Thyroid gland (tissue), 4 donors: ENCODE measurements at places on chromosomes 5 and 9. TPM values are rescaled to one million over a fixed set of nuclear protein-coding genes. Genes with fewer than 3 reads are reported as not detected.

- DNase-seq, result no peak
Observed at GRCh38 chr5:111784491-111785181, 27.6 kb upstream of the NREP start.

ALDH7A1 gene
- total RNA-seq, result 57.3 TPM

GRCh38 chr9:121627427-121627826 is 24.0 kb upstream of the DAB2IP start:
- no peak for DNase-seq

DNA sequence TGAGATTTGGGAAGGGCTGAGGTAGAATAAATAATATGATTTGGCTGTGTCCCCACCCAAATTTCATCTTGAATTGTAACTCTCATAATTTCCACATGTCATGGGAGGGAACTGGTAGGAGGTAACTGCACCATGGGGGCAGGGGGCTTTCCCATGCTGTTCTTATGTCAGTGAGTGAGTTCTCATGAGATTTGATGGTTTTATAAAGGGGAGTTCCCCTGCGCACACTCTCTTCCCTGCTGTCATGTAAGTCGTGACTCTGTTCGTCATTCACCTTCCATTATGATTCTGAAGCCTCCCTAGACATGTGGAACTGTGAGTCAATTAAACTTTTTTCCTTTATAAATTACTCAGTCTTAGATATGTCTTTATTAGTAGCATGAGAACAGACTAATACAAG is 115.5 kb upstream of the STARD4 start:
- no peak for DNase-seq

GABRB2 gene
- total RNA-seq, result 0.11 TPM

ACSL6 gene
- total RNA-seq, result 1.4 TPM

ANXA2R gene
- total RNA-seq, result 3.1 TPM

DNA sequence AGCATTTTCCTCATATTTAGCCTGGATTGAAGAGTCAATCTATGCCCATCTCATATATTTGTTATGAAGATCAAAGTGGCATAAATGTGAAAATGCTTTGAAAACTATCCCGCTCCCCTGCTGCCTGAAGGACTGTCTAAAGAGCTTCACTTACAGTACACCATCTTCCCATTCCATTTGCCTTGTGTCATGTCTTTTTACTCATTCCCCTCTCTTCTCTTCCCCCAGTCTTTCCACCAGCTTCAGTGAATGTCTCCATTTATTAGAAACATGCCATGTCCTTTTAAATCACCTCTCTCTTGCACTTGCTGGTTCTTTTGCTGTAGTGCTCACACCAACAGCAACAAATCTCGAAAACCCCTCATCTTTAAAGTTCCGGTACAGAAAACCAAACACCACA is 192.7 kb upstream of the SGCD start:
- DNase-seq, result no peak

GRCh38 chr9:83430681-83431080 is 107.5 kb downstream of the FRMD3 start:
- peak; percentile 56 for DNase-seq

SLC22A5 gene
- total RNA-seq, result 28.3 TPM

GRCh38 chr5:87136096-87136495 is 131.6 kb upstream of the RASA1 start:
- DNase-seq, result peak; percentile 68

GRCh38 chr9:83034587-83034986 is 28.4 kb downstream of the RASEF start:
- DNase-seq, result no peak

CAMK2A gene
- not detected for total RNA-seq

GRCh38 chr9:99002706-99003105 is 59.0 kb downstream of the COL15A1 start:
- no peak for DNase-seq

ATP10B gene
- 0.15 TPM for total RNA-seq

RGS7BP gene
- 3.1 TPM for total RNA-seq

DNA sequence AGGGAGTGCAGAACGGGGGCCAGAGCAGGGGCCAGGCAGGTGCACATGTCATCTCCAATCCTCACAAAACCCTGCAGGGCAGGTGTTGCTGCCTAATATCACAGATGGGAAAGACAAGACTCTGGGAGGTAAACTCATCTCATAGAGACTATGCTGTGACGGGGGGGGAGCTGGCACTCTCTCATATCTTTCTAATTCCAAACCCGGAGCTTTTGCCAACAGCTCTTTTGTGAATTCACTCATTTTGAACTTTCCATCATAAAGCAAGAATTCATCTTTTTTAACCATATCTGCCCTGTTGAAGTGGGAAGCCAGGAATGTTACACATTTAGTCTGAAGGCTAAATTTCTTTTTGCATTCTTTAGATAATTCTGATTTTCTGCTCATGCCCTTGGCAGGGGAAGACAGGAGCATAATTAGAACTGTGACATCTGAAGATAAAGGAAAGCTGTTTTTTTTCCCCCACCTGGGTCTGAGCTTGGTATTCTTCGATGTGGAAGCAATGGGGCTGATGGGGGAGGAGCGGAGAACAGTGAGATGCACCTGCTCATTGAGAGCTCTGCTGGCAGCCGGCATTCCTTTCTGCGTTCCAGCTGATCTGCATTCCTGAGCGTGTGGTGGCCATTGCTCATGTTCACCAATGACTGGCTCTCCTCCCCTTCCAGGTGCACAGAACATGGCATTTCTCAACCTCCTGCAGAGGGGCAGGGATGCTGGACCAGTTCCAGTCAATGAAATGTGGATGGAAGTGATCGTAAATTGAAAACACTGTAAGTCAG is 159.2 kb downstream of the NSG2 start:
- peak; percentile 52 for DNase-seq

- no peak for DNase-seq
Observed at GRCh38 chr9:4130166-4130565, 169.7 kb downstream of the GLIS3 start.

DNA sequence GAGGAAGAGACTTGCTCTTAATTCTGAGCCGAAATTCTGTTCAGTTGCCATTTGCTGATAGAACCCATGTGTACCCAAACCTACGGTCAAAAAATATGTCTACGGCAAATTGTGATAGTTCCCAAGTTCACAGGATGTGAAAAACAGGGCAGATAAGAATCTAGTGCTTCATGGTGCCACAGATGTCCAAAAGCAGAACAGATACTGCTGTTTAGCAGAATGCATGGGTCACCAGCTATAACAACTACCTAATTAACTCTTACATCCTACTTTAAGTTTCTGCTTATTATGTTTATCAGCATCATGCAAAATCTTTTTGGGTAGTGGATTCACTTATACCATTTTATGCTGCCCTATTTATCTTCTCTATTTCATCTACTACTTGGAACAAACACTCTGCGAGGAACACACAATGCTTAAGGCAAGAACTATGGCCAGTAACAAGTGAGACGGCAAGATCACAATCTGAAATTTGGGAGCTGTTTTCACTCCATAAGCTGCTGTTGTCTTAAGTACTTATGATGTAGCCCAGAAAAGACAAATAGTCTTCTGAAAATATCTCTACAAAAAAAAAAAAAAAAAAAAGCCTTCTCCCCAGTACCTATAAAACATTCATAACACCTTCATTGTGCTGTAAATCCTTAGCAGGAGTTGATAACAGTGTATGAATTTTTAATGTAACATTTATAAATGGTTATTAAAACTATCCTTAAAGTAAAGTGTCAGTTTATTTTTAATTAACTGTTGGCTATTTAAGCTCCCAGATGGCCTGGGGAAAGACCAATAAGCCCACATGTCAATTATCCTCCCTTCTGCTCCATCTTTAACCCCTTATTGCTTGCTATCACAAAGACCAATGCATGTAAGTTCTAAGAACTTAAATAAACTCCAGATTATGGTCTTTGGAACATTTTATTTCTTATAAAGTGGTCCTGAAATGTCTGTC is 232.3 kb downstream of the TLR4 start:
- no peak for DNase-seq

DOK3 gene
- total RNA-seq, result 5.0 TPM

MEIKIN gene
- not detected for total RNA-seq

DNA sequence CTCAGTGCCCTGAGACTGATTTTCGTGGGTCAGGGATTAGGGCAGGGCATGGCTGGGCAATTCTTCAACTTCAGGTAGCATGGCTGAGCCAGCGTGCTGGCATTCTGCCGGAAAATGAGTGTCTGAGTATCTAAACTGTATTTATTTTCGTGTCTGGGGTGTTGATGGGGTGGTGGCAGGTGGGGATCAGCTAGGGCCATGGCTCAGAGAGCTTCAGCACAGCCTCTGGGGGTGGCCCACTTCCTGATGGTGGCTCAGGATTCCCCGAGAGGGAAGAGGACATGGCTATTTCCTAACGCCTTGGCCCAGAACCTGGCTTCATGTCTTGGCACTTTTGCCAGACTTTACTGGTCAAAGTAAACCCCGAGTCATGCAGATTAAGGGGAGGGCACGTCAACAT is 260.5 kb downstream of the GADD45G start:
- no peak for DNase-seq

- no peak for DNase-seq
Observed at GRCh38 chr9:73093740-73094379, 57.8 kb upstream of the ANXA1 start.

DNA sequence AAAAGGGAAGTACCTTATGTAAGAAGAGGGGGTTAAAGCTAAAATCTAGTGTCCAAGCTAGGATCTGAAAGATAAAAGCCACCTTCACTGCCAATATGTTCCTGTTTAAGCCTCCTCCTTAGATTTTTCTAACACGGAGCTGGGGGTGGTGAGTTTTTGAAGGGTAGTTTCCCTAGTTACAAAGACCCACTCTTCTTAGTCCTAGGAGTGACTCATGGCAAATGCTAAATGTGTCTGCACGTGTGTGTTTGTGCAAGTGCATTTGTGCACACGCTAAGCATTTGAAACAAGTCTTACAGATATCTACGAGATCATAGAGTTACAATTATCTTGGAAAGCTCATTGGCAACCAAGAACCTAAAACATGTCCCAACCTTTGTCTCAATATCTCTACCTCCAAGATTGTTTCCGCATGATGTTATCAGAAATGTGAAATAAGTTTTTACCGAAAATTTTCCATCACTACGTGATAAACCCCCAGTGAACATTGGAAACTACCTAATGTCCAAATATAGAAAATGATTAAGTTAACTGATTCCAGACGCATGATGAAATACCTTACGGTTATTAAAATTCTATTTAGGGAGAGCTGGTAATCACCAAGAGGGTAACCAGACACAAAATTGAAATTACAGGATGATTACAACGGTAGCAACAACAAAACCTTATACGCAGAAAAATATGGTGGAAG is 78.0 kb upstream of the HRH2 start:
- no peak for DNase-seq

PAPPA gene
- 3.4 TPM for total RNA-seq

CD274 gene
- total RNA-seq, result 6.5 TPM

- peak; percentile 20 for DNase-seq
Observed at GRCh38 chr5:150542933-150543445, 35.1 kb downstream of the NDST1 start.

GRCh38 chr5:109354761-109355160 is 55.0 kb downstream of the PJA2 start:
- no peak for DNase-seq

IRX2 gene
- 2.5 TPM for total RNA-seq

DNA sequence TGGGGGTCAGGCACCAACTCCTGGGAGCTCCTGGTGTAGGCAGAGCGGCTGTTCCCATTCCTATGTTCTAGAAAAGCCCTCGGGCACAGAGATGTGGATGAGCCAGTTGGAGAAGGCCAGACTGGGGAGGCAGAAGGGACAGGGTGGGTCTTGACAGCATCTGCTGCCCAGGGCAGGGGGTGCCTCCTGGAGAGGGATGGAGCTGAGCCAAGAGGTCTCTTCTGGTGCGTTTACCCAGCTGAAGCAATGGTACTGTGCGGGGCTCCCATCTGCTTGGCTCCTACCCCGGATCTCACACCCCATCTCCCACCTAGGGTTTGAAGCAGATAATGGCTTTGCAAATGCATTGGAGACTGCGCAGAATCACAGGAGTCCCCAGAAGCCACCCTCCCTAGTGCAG is 41.3 kb downstream of the SHB start:
- DNase-seq, result no peak

IL13 gene
- total RNA-seq, result not detected

DNA sequence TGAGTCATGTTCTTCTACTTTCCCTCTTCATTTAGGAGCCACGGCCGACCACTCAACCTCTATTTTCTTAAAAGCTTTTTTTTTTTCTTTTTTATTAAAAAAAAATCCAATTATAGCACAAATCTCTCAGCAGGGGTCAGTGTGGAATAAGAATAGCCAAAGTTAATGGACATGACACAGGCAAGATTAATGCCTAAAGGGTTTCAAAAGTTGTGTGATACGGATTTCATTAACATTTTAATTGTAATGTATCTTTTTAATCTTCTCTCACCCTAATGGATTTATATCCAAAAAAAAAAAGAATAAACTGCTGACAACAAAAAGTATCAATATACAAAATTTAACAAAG is 5.4 kb downstream of the NACC2 start:
- DNase-seq, result no peak

DNA sequence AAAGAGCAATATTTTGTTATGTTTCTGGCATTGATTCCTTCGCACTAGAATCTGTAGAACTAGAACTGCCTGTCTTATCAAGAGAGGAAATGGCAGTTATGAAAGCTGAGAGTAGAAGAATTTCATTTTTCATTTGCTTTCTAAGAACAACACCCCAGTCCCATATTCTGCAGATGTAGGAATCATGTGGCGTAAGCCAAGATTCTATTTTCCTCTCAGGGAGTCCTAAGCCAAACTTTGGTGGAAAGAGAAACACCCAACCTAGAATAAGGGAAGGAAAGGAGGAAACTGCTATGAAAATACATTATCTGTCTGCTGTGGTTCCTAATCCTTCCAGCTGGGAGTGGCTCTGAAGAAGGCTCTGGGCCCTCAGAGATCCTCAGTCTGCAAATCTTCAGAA is 1176.9 kb upstream of the C9orf72 start:
- no peak for DNase-seq

- DNase-seq, result peak; percentile 13
Observed at GRCh38 chr5:17228821-17229291, 11.4 kb downstream of the BASP1 start.

CDH10 gene
- total RNA-seq, result not detected

MTX3 gene
- total RNA-seq, result 22.8 TPM

GRCh38 chr5:156379206-156379605 is 52.2 kb downstream of the SGCD start:
- DNase-seq, result no peak

GRCh38 chr5:10800852-10801251 is 39.8 kb upstream of the DAP start:
- no peak for DNase-seq

PTRH1 gene
- total RNA-seq, result 34.0 TPM

PROB1 gene
- 1.6 TPM for total RNA-seq

RAB3C gene
- 0.40 TPM for total RNA-seq

GRCh38 chr5:132321109-132321721 is 27.0 kb downstream of the SLC22A4 start:
- no peak for DNase-seq

DNA sequence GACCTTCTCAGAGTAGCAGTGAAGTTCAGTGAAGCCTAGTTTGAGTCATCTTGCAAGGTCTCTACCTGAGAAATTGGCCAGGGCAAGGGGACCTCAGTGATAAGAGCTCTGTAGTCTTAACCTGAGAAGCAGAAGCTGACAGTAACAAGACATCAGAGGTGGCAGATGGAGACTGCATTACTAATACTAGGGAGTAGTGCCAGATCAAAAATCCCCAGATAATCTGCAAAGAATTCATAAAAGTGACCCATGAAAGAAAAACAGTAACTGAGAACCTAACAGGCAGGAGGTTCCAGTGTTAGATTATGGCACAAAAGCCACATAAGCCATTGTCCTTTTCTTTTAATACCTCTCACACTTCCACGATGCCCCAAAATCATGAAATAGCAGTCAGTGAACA is 175.5 kb downstream of the MUSK start:
- DNase-seq, result no peak
